ENCODE measurements at places on chromosomes 7 and 10.

- DNase-seq: no peak
Measured at GRCh38 chr7:1755783-1756625, 85.9 kb downstream of the ELFN1 start.

DNA sequence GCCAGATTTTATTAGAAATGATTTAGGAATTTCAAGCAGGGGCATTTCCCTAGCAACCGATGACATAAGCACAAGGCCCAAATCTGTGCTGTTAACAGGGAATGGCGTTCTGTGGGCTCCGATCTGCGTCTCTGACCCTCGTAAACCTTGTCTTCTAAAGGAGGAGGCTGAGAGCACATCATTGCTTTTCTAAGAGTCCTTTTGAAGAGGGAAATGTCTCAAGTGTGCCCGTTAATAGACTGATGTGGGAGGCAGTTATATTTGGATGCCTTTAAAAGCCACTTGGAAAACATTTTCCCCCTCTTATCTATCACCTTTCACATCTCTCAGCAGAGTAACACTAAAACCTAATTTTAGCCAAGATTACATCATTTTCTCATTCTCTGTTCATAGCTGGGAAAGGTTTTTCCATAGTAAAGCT lies 424.1 kb upstream of the GALNT17 start:
- DNase-seq: no peak

DNA sequence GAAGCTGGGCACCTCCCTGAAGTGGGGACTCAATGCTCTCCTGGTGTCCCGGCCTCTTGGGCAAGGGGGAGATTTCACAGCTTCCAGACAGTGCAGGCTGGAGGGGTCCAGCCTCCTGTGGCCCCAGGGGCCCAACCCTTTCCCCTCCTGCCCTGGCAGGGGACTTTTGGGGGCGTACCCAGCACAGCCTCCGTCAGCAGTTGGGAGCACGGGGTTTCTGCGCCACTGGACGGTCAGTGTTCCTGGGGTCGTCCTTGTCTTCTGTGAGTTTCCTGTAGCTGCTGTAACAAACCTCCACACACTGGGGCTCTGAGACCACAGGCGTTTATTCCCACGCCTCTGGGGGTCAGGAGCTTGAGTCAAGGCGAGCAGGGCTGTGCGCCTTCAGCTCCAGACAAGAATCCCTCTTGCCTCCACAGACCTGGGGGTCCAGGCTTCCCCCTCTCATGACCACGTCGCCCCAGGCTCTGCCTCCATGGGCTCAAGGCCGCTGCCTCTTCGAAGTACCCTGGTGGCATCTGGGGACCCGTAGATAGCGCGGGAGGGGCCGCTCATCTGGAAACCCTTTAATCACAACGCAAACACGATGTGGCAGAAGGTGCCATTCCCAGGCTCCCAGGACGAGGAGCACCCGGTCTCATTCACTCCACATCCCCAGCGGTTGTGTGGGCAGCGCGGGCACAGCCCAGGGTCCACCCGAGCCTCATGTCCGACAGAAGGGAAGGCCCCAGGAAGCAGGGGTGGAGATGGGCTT lies 14.0 kb downstream of the PWWP2B start:
- DNase-seq: no peak

GRCh38 chr10:91017198-91017597 lies 96.3 kb upstream of the ANKRD1 start:
- DNase-seq: no peak

DNA sequence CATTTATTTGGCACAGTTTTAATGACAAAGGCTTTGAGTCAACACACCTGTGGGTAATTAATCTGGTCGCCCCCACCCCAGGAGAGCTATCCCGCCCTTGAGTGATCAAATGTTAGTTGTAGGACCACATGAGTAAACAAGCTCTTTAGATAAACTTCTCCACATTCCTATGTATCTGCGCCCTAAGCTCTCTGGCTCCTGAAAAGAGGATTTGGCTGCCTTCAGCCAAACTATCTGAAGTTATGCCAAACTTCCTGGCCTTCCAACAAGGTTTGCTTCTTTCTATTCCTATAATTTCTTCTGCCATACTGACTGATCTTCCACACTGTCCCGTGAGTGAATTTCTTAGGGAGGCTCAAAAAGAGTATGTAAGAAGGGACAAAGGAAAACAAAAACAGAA lies 134.2 kb downstream of the RALA start:
- no peak for DNase-seq
